M059J (cell line): ENCODE measurements at places on chromosomes 5 and 9.

DNA sequence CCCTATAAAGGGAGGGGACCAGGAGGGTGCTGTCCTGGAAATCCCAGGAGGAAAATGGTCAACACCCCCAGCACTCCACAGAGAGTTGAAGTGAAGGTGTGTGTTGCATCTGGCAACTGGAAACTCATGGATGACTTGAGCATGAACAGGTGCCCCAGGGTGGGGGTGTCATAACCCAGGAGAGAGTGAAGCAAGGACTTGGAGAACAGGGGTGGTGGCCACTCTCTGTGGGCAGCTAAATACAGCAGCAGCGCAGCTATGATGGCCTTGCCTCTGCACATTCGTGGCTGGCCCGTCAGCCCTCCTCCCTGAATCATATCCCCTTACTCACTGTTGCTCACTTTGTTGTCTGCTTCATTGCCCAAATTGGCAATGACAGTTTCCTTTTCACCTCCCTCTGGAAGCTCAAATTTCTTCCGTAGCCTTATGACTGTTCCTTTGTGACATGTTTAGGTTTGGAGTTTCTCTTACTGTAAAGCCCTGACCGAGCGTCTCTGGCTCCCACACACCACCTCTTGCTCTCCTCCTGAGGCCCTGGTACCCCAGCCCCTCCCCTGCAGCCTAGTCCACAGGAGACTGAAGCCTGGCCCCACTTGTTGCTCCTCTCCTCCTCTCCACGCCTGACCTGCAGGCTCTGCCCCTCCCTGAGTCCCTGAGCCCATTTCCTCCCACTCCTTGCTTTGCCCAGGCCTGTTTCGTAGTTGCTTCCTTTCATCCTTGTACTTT, 185.8 kb downstream of the CD180 start:
- peak; percentile 94 for DNase-seq

DNA sequence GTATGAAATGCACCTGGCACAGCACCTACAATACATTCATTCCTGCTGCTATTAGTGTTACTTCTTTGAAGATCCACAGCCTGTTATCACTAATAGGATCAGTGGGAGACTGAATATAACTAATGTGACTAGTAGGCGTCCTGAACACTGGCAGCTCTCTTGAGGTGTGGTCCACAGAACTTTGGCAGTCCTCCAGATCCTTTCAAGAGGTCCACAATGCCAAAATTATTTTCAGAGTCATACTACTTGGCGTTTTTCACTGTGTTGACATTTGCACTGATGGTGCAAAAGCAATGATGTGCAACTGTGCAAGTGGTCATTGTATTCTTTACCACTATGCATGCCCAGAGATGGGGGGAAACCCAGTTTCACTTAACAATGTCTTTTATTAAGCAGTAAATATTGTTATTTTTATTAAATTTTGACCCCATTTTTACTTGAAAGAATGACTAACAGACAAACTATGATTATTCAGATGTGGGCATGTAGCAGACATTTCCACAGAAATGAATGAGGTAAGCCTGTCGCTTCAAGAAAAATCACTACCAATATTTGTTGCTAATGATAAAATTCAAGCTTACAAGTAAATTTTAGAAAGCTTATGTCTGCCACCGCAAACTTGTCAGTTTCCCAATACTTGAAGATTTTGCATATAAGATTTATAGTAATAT, 48.9 kb downstream of the ADRB2 start:
- DNase-seq, result peak; percentile 6

- DNase-seq, result no peak
These were observed 186.7 kb upstream of the RASA1 start for GRCh38 chr5:87081016-87081415.

DNA sequence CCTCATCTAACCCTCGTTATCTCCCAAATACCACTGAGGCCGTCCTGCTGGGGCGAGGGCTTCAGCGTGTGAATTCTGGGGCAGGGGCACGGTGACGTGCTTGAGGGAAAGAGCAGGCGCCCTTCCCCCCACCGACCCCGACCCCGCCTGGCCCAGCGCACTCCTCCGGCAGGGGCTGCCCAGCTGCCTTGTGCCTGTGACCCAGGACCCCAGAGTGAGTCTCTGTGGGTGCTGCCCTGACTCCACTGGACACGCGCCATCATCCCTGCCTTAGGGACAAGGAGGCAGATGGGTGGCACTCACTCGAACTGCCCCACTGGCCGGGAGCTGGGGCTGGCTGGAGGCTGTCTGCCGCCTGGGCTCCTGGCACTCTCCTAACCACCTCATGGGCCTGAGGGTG, 136.2 kb upstream of the LPCAT1 start:
- DNase-seq, result no peak

DNA sequence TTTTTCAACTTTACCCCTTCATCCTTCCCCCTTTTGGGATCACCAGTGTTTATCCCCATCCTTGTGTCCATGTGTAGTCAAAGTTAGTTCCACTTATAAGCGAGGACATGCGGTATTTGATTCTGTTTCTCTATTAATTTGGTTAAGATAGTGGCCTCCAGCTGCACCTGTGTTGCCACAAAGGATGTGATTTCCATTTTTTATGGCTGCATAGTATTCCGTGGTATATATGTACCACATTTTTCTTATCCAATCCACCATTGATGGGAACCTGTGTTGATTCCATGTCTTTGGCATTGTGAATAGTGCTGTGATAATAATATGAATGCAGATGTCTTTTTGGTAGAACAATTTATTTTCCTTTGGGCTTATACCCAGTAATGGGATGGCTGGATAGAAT, 252.4 kb downstream of the ARRDC3 start:
- no peak for DNase-seq

GRCh38 chr5:55234121-55234700, 803 bp upstream of the CCNO start:
- peak; percentile 70 for DNase-seq

GRCh38 chr9:130660683-130661450, 3.5 kb upstream of the PRDM12 start:
- DNase-seq, result peak; percentile 20

DNA sequence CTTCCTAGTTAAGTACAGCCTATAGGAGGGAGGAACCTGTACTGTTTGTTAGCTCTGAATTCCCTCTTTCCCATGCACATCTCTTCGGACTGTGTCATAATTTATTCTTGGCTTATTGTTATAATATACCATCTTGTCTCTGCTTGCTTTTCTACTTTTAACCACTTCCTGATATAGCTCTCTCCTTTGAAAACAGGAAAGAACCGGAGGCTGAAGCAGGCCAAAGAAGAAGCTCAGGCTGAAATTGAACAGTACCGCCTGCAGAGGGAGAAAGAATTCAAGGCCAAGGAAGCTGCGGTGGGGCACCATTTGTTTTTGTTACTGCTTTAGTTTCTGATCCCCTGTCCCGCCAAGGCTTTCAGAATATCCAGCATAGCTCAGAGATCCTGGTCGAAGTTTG, 4.8 kb downstream of the ATP6V1G1 start:
- no peak for DNase-seq

GRCh38 chr9:133763272-133764183, 25.4 kb upstream of the SARDH start:
- peak; percentile 11 for DNase-seq

DNA sequence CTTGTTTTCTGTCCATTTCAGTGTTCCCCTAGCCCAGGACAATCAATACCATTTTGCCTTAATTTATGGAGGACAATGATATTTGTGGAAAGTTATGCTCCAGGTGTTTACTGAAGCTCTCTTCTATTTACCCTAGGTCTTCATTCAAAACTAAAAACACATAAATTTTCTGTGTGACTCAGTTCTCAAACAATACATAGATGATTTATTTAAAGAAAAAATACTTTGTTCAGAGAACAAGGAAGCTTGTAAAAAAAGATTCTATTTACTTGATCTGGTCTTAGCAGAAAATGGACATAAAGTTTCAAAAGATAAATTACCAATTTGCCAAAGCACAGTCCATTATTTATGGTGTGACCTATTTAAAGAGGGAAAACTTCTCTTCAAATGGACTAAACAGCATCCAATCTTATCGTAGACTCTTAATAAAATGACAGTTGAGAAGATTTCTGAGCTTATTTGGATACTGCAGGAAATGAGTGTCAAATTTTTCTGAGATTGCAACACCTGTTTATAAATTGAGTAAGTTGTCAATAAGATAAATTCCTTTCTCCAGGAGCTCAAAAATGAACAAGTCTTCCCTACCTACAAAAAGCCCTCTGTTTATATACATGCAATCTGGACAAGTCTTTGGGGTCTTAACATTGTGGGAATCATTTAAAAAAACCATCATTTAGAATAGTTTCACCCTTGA, 627.2 kb downstream of the PSAT1 start:
- no peak for DNase-seq

DNA sequence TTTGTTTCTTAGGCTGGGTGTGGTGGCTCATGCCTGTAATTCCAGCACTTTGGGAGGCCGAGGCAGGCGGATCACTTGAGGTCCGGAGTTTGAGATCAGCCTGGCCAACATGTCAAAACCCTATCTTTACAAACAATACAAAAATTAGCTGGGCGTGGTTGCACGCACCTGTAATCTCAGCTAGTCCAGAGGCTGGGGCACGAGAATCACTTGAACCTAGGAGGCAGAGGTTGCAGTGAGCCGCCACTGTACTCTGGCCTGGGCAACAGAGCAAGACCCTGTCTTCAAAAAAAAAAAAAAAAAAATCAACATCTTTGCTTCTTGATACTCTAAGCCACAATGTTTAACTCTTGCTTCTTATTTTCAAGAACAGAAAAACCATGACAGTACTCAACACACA, 16.1 kb downstream of the UBAP2 start:
- no peak for DNase-seq

- no peak for DNase-seq
These were observed 17.5 kb upstream of the LHFPL2 start for GRCh38 chr5:78666041-78666444.

GRCh38 chr5:81980160-81980559, 8.3 kb downstream of the ATG10 start:
- DNase-seq, result no peak

GRCh38 chr5:120792477-120792876, 328.4 kb downstream of the PRR16 start:
- DNase-seq, result no peak

- DNase-seq, result peak; percentile 39
These were observed 2.2 kb upstream of the LCN6 start for GRCh38 chr9:136750526-136750925.

- no peak for DNase-seq
These were observed 174.2 kb upstream of the IER5L start for GRCh38 chr9:129352146-129352865.

- no peak for DNase-seq
These were observed 25.1 kb upstream of the FANCC start for GRCh38 chr9:95342571-95342970.

DNA sequence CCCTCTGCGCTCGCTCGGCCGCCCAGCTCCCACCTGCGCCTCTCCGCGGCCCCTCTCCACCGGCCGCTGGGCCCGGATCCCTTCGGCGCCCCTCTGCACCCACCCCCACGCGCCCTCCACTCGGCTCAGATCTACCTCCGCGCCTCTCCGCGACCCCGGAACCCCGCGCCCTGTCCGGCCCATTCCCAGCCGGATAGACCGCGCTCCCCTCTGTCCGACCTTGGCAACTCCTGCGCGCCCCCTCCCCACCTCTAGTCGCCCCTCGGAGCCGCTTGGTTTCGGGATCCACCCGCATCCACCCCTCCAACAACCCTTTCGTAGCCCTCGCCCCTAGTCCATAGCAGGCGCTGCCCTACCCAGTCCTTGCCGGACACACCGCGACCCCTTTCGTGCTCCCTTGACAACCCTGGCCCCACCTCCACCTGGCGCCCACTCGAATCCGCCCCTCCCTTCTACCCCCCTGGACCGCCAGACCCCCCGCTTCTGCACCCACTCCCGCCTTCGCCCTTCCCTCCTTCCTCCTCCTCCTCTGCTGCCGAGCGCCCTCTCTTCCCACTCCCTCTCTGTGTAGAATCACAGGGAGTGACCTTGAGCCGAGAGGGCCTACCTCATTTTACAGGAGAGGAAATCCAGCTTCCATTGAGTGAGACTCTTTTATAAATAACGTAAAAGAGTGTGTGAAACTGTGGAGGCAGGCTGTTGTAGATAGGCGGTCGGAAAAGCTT, 525 bp upstream of the AK3 start:
- peak; percentile 44 for DNase-seq

- DNase-seq, result peak; percentile 81
These were observed 83.0 kb upstream of the FREM1 start for GRCh38 chr9:14993061-14993800.

- DNase-seq, result no peak
These were observed 169.6 kb downstream of the MELK start for GRCh38 chr9:36742264-36742663.

GRCh38 chr5:139458580-139459407, 3.7 kb downstream of the ECSCR start:
- peak; percentile 90 for DNase-seq

DNA sequence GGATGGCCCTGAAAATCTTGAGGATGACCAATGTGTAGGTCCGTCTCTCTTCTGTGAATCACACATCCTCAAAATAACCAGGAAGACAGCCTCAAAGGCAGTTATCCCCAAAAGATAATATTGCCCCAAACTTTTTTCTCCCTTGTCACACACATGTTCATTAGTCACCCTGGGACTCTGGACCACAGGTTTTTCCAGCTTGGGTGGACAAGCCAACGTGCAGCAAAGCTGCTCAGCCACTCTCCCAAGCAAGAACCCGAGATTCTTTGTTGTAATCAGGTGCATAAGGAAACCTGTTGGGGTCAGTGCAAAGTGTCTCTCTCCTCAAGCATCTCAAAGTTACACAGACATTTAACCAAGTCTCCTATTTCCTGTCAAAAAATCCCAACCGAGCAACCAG, 196.6 kb downstream of the GNA14 start:
- no peak for DNase-seq

DNA sequence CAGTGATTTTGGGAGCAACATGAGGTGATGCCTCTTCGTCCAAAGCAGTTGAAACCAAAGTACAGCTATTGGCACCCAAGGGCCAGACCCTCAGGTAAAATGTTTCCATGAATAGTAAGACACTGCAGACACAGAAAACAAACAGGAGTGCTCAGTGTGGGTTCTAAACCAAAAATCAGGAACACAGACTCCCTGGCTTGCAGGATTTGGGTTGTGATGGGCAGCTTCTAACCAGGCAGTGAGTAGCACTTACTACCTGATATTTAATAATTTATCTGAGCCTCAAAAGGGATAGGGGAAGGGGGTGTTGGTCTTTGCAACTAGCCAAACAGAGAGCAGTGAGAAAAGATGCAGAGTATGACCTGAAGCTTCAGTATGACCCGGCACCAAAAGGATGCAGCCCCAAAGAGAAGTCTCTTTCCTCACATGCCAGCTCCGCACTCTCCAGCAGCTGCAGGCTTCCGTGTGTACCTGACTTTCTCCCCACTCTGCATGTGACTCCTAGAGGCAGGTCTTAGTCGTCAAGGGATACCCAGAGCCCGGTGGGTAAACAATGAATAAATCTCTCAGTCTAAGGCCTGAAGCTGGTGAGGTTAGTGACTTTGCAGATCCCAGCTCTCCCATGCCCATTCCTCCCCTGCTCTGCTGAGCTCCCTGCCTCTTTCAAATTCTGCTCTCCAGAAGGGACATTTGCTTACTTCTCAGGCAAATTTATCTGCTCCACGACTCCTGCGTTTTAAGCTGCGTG, 105.4 kb upstream of the SPOCK1 start:
- DNase-seq, result peak; percentile 46

DNA sequence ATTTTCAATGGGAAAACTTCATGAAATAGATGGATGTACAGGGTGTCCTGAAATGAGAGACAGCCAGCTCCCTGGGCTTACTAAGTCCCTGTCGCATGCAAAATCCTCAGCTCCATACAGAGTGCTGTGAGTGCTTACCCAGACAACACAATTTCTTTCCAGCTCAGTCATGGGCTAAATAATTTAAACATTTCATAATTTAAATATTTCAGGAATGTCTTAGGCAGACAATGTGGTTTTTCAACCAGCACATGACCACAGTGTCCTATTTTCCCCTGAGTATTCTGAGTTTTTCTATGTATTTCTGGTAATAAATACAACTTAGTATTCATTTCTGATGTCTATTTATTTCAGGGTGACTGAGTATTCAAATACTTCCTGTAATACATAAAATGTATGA, 188.5 kb upstream of the SNX2 start:
- DNase-seq, result peak; percentile 5
